ENCODE measurements at places on chromosomes 7 and 10. TPM values are rescaled to one million over a fixed set of nuclear protein-coding genes. Genes with fewer than 3 reads are reported as not detected.

DNA sequence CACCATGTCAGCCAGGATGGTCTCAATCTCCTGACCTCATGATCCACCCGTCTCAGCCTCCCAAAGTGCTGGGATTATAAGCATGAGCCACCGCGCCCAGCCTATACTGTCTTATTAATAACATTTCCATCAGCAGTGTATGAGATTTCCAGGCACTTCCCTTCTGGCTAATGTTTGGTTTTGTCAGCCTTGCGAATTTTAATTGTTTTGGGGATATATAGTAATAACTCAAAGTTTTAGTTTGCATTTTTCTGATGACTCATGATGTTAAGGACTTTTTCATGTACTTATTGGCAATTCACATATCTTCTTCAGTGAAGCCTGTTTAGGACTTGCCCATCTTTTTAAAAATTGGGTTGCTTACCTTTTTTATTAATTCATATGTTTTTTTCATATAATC, 76.0 kb downstream of the TMEM270 start:
- DNase-seq: no peak

DNA sequence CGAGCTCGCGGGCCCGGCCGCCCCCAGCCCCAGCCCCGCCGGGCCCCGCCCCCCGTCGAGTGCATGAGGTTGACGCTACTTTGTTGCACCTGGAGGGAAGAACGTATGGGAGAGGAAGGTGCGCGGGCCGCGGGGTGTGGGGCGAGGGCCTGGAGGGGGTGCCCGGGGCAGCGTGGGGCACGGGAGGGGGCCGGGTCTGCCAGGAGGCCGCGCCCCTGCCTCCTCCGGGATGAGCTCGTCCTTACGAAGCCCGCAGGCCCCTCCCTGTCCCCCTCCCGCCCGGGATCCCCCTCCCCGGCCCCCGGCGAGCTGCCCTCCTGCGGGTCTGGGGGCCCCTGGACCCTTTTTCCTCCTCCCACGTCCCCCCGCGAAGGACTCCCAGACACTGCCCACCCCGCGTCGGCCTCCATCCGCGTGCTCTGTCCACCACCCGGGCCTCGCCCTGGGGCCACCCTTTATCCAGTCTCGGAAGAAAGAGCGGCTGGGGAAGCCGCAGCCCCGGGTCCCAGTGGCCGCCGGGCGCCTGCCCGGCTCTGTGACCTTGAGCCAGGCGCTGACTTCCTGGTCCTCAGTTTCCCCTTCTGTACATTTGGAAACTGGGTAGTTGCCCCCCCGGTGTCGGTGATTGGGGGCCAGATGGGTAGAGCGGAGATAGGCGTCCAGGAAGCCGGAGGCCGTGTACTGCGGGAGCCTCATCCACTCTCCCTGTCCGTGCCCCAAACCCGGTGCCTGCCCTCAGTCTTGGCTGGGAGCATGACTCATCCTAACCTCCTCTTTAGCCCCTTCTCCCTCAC, 521 bp downstream of the LIMK1 start:
- peak; percentile 61 for DNase-seq

GRCh38 chr10:13759168-13759567, 172.4 kb downstream of the PRPF18 start:
- no peak for DNase-seq

DNA sequence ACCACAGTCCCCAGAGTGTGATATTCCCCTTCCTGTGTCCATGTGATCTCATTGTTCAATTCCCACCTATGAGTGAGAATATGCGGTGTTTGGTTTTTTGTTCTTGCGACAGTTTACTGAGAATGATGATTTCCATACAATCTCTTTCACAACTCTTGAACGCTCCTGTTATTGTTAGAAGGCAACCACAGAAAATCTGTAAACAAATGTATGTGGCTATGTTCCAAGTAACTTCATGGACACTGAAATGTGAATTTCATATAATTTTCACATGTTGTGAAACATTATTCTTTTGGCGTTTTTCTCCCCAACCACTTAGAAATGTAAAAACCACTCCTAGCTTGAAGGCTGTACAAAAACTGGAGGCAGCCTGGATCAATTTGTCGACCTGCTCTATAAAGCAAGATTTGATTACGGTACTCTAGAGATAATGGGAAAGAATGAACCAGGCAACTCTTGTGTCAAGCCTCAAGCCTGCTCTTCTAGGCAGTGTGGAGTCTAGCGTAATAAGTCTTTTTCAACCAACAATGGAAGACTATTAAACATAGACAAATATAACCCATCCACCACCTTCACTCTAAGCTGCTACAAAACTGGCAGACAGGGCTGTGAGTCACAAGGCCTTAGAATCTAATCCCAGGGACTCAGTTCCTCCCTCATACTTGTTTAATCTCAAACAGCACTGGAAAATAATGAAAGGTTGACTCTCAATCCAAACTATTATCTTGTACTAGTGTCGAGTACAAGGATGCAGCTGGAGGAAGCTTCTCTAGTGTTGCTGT, 22.7 kb downstream of the ARL3 start:
- DNase-seq: no peak

GRCh38 chr10:4813023-4813422, 13.0 kb upstream of the AKR1E2 start:
- DNase-seq: no peak

MBLAC1 gene
- total RNA-seq: 3.2 TPM

TEX47 gene
- not detected for total RNA-seq

NPTX2 gene
- 0.09 TPM for total RNA-seq

DNA sequence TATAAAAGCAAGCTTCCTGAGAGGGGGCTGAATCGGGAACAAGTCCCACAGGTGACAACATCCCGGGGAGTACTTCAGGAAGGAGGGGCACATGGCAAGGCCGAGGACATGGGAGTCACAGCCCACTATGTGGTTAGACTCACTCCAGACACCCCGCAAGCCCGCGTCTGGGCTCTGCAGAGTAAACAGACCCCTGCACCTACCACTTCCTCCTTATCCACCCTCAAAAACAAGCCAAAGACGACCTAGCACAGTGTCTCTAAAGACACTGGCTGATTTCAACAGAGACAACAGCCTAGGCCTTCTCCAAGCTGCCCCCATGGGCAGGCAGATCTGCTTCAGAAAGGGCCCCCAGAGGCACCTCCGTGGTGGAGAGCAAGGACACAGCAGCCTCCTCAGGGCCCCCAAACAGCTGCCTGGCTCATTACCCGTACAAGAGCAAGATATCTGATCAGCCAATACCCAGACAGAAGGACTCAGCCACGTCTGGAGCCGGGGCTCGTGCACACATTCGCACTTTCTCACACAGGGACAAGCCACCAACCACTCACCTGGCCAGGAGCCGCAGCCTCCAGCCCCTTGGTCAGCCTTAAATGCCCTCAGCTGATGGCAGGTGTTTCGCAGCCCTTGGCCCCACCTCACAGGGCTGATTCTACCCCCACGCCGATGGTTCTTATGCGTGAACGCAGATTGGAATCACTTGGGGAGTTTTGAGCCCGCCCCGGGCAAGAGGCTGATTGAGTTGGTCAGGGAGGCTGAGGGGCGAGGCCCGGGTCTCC, 10.7 kb upstream of the KPNA7 start:
- no peak for DNase-seq

ANKRD30A gene
- not detected for total RNA-seq

GRCh38 chr7:89780291-89780690, 374.0 kb upstream of the STEAP1 start:
- DNase-seq: no peak

- no peak for DNase-seq
Measured at GRCh38 chr10:131630772-131631258, 270.0 kb upstream of the PPP2R2D start.

DNA sequence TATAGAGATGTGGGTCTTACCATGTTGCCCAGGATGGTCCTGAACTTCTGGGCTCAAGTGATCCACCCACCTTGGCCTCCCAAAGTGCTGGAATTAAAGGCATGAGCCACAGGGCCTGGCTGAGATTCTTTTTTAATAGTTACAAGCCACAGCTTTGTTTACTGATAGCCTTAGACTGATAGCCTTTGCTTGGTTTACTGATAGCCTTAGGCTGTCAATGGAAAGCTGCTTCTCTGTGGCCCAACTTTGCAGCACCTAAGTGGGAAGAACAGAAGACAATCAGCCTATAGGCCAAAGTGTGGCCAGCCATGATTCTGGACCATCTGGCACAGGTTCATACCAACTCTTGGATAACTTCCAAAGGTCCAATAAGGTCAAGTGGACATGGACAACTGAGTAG, 24.1 kb upstream of the CDCA7L start:
- no peak for DNase-seq

DNA sequence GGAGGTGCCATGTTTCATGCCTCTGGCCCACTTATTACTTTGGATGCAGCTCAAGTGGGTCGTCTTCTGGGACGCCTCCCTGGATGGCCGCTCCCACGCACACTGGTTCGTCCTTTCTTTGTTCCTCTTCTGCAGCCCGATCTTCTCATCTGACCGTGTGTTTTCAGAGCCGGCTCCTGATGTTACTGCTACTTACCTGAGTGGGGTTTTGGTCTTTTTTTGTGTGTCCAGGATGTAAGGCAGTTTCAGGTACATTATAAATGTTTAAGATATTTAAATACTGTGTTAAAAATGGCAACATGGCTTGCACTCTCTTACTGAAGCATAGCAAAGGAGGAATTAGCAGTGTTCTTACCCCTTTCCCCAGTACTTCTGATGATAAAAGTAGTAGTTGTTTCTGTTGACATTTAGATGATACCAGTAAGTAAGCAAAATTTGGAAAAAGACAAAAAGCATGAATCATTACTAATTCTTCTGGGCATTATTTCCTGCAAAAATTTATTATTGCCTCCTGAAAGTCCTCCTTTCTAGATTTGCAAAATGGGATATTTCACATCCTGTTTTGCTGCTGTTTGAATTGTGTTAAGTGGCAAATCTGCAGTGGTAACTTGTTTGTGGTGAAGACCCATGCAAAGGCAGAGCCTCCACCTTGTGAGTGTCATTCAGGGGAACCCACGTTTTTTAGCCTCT, 59.4 kb downstream of the SHH start:
- no peak for DNase-seq

DNA sequence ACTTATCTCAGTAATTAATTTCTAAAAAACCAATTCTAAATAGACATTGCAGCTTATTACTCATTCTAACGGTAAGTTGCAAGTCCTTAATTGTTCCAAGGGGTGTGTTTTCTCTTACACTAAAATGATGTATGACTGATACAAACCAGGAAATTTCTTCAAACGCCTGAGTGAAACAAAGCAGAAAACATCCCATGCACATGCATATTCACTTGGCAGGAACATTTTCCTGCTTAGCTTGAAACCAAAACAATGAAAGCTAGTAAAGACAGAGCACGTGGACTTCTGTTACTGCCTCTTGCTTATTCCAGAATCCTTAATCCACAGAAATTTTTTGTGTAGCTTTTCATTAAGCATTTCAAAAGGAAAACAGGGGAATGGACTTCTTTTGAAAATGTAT, 187.7 kb downstream of the MTERF1 start:
- DNase-seq: no peak

ABCB4 gene
- total RNA-seq: 0.69 TPM

DNA sequence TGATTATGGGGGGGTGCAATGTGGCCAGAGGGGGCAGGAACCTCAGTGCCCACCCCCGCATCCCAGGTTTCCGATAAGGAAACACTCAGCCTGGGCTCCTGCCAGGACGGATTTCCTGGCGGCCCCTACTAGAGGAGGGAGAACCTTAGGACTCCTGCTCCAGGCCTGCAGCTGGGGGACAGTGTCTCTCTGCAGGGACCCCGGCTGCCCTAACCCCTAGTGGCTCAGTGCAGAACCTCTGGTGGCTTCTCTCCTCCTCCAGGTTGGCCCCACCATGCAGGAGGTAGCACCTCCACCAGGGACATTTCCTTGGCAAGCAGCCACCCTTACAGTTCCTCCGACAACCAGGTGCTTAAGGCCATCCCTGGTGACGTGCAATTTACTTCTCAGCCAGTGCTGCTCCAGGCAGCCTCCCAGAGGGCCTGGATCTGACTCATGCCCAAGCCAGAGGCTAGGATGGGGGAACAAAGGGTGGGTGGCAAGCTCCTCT, 31.9 kb downstream of the SH2B2 start:
- DNase-seq: no peak

DNA sequence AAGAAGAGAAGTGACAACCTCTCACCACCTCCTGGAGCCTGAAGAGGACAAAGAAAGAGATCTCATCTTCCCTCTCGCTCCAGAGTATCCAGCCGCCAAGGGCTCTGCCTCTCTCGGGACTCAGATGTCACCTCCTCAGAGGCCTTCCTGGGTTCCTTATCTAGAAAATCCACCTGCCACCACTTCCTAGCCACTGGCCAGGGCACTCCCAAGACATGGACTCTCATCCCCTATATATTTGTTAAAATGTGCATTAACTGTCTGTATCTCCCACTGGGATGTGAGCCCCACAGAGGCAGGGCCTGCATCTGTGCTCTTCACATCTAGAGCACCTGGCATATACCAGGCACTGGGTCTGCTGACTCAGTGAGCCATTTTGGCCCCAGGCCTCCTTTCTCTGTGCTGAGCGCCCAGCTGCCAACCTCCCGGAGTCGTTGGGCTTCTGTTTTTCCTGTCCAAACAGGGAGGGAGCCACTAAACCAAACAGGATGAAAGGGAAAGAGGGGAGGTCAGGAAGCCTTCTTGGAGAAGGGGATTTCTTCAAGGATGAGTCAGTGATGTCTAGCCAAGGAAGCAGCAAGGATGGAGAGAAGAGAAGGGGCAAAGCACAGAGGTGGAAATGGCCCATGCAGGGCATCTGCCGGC, 58.9 kb downstream of the KCNMA1 start:
- DNase-seq: no peak

DNA sequence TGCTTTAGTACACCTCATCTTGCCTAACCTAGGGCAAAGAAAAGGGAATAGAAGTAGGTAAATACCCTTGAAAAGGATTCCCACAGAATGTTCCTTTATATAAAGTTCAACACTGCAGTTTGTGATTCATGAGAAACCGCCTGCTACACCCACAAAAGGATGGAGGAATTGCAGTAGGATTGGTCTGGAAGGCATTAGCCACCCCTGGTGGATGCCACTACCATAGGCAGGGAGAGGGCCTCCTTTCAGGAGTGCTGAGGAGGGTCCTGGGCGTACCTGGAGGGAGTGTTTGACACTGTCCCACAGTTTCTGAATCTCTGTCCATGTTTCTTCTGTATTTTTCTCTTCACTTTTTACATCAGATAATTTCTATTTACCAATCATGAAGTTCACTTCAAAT, 221.8 kb upstream of the TMEM72 start:
- DNase-seq: no peak

DNA sequence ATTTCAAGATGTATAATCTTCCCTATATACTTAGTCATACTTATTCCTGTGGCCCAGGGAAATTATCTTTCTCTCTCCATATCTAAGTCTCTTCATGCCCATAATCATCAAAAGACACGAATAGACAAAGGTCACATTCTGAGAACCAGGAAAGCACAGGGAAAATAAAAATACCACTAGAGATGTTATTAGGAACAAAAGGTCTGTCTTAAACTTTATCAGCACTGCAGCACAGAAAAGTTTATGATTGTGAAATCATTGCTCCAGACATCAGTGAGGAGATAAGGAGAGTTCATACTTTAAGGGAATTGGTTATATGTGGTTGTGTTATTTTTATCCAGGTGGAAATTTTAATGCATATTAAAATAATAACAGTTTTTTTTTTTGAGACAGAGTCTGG, 974.6 kb upstream of the CELF2 start:
- DNase-seq: no peak

- DNase-seq: no peak
Measured at GRCh38 chr10:105986486-105986885, 1178.0 kb downstream of the SORCS1 start.

CRYGN gene
- total RNA-seq: 0.35 TPM

Data from activated T-cell treated with anti-CD3 and anti-CD28 coated beads, Interleukin-2, amount 50 U/mL, for 72 hours (primary cell).